ENCODE measurements at places on chromosomes 12 and 14.
A peak's percentile ranks its signal among the peaks of the same experiment; 100 is the strongest.

GRCh38 chr12:100718187-100718586 lies 76.4 kb upstream of the ANO4 start:
- peak; percentile 3 for DNase-seq

GRCh38 chr12:132588821-132589669 lies 21.3 kb downstream of the LRCOL1 start:
- no peak for DNase-seq

GRCh38 chr14:101472518-101472849 lies 88.8 kb upstream of the DIO3 start:
- DNase-seq: no peak

DNA sequence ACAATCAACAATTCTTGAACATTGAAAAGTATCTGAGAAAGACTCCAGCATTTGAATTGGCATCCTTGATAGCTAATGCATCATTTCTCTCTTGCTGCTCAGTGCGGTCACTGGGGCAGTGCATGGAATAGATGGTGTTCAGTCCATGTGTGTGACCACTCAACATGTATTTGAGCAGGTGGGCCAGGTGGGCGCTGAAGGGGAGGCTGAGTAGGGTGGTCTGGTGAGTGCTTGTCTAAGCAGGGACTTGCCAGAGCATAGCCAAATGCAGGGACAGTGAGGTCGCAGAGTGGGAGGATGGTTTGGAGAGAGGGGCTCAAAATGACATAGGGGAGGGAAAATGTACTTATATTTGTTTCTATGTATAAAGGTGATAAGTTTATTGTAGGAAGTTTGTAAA lies 409.0 kb downstream of the TMEM121 start:
- DNase-seq: no peak

DNA sequence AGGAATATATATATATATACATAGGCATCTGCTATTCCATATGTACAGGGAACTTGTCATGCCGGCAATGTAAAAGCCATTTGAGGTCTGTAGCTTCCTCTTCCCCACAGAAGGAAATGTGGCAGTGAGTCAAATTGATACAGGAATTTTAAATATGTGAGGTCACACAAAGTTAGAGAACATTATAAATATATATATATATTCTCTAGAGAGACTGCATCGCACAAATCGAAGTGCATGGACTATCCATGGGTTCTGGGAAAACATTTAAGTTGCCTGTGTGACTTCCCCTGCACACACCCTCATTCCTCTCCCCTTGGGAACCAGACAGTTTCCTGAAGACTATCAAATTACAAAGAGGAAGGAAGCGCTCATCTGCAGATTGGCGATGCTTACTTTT lies 100.9 kb upstream of the CCDC91 start:
- peak; percentile 45 for DNase-seq

GRCh38 chr12:66273147-66273546 lies 29.1 kb upstream of the HELB start:
- DNase-seq: no peak
